Adrenal gland (tissue), 19 donors: ENCODE measurements at places on chromosomes 2 and 18. TPM values are rescaled to one million over a fixed set of nuclear protein-coding genes. Genes with fewer than 3 reads are reported as not detected.

- no peak for DNase-seq
- H3K27me3 ChIP-seq: no peaks in the 10 kb centered on the region
- no peak overlapping the region for H3K4me3 ChIP-seq
- H3K4me1 ChIP-seq: no peaks in the 10 kb centered on the region
- H3K36me3 ChIP-seq: no peaks in the 10 kb centered on the region
- no peak overlapping the region for H3K27ac ChIP-seq
Observed at GRCh38 chr2:148565272-148565894, 79.2 kb upstream of the EPC2 start.

DNA sequence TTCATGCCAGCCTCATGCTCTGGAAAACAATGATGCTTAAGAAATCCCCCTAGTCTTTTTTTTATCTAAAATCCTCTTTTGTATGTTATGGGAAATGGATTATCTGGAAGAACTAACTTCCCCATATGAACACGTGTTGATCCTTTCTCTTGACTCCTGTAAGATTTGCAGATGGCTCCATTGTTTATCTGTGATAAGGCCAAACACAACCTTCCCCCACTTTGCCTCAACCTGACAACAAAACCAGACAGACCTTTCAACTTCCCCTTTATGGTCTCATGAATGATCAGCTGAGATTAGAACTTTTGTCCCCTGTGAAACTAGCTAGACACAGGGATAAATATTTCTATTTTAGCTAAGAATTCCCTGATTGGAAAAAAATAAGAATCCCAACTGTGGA lies 828.0 kb upstream of the CDH2 start:
- H3K4me1 ChIP-seq: no peaks in the 10 kb centered on the region
- no peaks in the 10 kb centered on the region for H3K27me3 ChIP-seq
- no peak overlapping the region for H3K27ac ChIP-seq
- H3K4me3 ChIP-seq: no peak overlapping the region

GRCh38 chr2:31304816-31305215 lies 70.9 kb downstream of the EHD3 start:
- no peaks in the 10 kb centered on the region for H3K27me3 ChIP-seq
- H3K4me3 ChIP-seq: no peak overlapping the region
- no peaks in the 10 kb centered on the region for H3K4me1 ChIP-seq
- DNase-seq: no peak
- H3K36me3 ChIP-seq: no peaks in the 10 kb centered on the region

ABCG8 gene
- 0.03 TPM for polyA plus RNA-seq
